Transverse colon (tissue), 4 donors: ENCODE measurements at places on chromosomes 6 and 20. TPM values are rescaled to one million over a fixed set of nuclear protein-coding genes. Genes with fewer than 3 reads are reported as not detected.

The CST5 gene
- total RNA-seq: not detected

The CASS4 gene
- 1.1 TPM for total RNA-seq

The BFSP1 gene
- total RNA-seq: 1.00 TPM

The ARHGAP18 gene
- 20.1 TPM for total RNA-seq

The COL10A1 gene
- not detected for total RNA-seq

The LY6G6D gene
- not detected for total RNA-seq

DNA sequence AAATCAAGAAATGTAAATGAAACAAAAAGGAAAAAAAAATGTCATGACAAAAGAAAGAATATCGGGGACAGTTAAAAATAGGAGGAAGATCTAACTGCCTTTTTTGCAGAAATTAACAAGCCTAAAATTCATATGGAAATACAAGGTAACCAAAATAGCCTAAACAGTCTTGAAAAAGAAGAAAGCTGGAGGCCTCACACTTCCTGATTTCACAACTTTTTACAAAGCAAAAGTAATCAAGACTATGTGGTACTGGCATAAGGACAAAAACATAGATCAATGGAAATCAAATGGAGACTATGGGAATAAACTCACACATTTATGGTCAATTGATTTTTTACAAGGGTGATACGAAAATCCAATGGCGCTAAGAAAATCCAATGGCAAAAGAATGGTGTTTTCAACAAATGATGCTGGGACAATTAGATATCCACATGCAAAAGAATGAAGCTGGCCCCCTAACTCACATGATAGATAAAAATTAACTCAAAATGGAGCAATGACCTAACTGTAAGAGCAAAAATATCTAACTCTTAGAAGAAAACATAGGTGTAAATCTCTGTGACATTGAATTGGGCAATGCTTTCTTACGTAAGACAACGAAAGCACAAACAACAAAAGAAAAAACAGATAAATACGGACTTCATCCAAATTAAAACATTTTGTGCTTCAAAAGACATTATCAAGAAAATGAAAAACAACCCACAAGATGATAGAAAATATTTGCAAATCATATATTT lies 24.5 kb downstream of the MAP3K5 start:
- H3K27ac ChIP-seq: peak overlapping the region; percentile 19
- no peak overlapping the region for H3K4me3 ChIP-seq
- peaks cover 13% of the 10 kb centered on the region for H3K4me1 ChIP-seq
- no peaks in the 10 kb centered on the region for H3K27me3 ChIP-seq
- H3K36me3 ChIP-seq: no peaks in the 10 kb centered on the region
- no peak for DNase-seq

- peak; percentile 72 for DNase-seq
- H3K4me3 ChIP-seq: peak overlapping the region; percentile 46
- peak overlapping the region; percentile 85 for H3K27ac ChIP-seq
Measured at GRCh38 chr6:45419571-45420082, 41.9 kb upstream of the SUPT3H start.

- no peak for DNase-seq
- peaks cover 24% of the 10 kb centered on the region for H3K27me3 ChIP-seq
- no peak overlapping the region for H3K4me3 ChIP-seq
- H3K4me1 ChIP-seq: peaks cover 14% of the 10 kb centered on the region
- no peaks in the 10 kb centered on the region for H3K36me3 ChIP-seq
Measured at GRCh38 chr20:62759981-62760431, 36.3 kb upstream of the MRGBP start.

DNA sequence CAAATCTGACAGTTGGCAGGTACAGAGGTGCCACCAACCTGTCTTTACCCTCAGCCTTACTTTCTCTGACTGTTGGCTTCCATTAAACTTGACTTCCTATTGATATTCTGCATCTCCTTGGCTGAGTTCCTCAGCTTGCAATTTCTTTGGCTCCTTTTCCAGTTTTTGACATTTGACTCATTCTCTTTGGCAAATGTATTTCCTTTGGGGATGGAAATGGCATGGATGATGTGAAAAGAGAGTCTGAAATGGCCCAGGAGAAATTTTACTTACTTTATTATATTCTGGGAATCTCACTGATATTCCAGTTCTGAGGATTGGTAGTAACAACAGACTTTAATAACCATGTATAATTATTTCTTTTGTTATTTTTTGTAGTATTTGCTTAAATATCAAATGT lies 255.2 kb downstream of the CD109 start:
- DNase-seq: no peak
- no peak overlapping the region for H3K27ac ChIP-seq
- no peak overlapping the region for H3K4me3 ChIP-seq
- H3K36me3 ChIP-seq: no peaks in the 10 kb centered on the region
- no peaks in the 10 kb centered on the region for H3K27me3 ChIP-seq

DNA sequence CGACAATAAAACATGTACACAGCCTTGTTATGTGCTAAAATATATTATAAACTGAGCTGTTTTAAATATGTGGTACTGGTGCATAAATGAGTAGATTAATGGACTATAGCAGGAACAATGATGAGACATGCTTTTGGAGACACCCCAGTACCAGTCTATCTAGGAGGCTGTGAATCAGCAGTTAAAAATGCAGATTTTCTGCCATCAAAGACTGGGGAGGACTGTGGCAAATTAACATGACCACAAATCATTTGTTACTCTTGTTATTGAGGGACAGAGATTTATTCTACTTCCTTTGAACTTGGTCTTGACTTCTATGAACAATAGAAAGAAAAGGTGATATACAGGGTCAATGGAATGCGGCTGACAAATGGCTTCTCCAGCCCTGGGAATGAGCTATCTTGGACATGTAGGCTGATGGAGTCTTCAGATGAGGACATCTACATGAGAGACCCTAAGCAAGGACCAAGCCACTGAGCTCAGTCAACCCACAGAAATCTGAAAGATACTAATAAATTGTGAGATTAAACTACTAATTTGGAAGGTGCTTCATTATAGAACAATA lies 551.7 kb upstream of the GJE1 start:
- DNase-seq: no peak
- no peak overlapping the region for H3K27ac ChIP-seq
- no peaks in the 10 kb centered on the region for H3K4me1 ChIP-seq
- no peaks in the 10 kb centered on the region for H3K36me3 ChIP-seq
- no peak overlapping the region for H3K4me3 ChIP-seq
- no peaks in the 10 kb centered on the region for H3K27me3 ChIP-seq

DNA sequence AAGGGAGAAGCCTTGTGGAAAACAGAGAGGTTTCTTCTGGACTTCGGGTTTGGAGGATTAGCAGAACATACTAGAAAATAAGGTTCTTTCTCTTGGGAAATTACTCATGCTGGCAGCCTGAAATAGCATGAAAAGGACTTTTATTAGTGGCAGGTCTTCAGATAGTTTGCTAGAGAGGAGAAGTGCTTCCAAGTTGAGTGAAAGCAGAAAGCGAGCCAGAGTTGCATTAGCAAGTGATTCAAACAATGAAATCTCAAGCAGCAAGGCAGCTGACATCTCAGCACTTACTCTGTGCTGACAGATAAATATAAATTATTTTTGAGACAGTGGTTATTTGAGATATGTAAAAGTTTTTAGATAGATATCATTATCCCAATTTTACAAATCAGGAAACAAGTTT lies 91.9 kb downstream of the PLCB4 start:
- peaks cover 8% of the 10 kb centered on the region for H3K4me1 ChIP-seq
- H3K27ac ChIP-seq: no peak overlapping the region
- no peaks in the 10 kb centered on the region for H3K27me3 ChIP-seq
- no peak overlapping the region for H3K4me3 ChIP-seq
- no peaks in the 10 kb centered on the region for H3K36me3 ChIP-seq

GRCh38 chr6:34273242-34273805 lies 24.5 kb upstream of the SMIM29 start:
- H3K4me3 ChIP-seq: no peak overlapping the region
- no peaks in the 10 kb centered on the region for H3K27me3 ChIP-seq
- DNase-seq: no peak
- no peaks in the 10 kb centered on the region for H3K36me3 ChIP-seq
- no peaks in the 10 kb centered on the region for H3K4me1 ChIP-seq

- no peaks in the 10 kb centered on the region for H3K27me3 ChIP-seq
- H3K4me3 ChIP-seq: no peak overlapping the region
- no peaks in the 10 kb centered on the region for H3K4me1 ChIP-seq
- no peak overlapping the region for H3K27ac ChIP-seq
- no peaks in the 10 kb centered on the region for H3K36me3 ChIP-seq
Measured at GRCh38 chr6:102300350-102300749, 906.8 kb downstream of the GRIK2 start.

GRCh38 chr6:110629153-110629552 lies 152.7 kb upstream of the SLC22A16 start:
- no peak for DNase-seq
- no peaks in the 10 kb centered on the region for H3K36me3 ChIP-seq
- no peak overlapping the region for H3K27ac ChIP-seq
- H3K27me3 ChIP-seq: no peaks in the 10 kb centered on the region

- peak overlapping the region; percentile 28 for H3K4me3 ChIP-seq
- peaks cover 18% of the 10 kb centered on the region for H3K4me1 ChIP-seq
- no peaks in the 10 kb centered on the region for H3K27me3 ChIP-seq
- H3K36me3 ChIP-seq: no peaks in the 10 kb centered on the region
- no peak for DNase-seq
Measured at GRCh38 chr6:157033428-157034140, 256.4 kb downstream of the ARID1B start.

- H3K4me3 ChIP-seq: peak overlapping the region; percentile 74
- DNase-seq: peak; percentile 58
- H3K4me1 ChIP-seq: peaks cover 35% of the 10 kb centered on the region
- H3K36me3 ChIP-seq: no peaks in the 10 kb centered on the region
- H3K27ac ChIP-seq: peak overlapping the region; percentile 89
Measured at GRCh38 chr6:53795702-53796450, 1.1 kb downstream of the LRRC1 start.

GRCh38 chr20:35394271-35394670 lies 17.5 kb downstream of the UQCC1 start:
- DNase-seq: no peak
- H3K27me3 ChIP-seq: no peaks in the 10 kb centered on the region
- no peak overlapping the region for H3K27ac ChIP-seq

- no peaks in the 10 kb centered on the region for H3K27me3 ChIP-seq
- H3K4me3 ChIP-seq: no peak overlapping the region
- no peaks in the 10 kb centered on the region for H3K36me3 ChIP-seq
- no peak overlapping the region for H3K27ac ChIP-seq
Measured at GRCh38 chr20:22829356-22829755, 205.8 kb upstream of the SSTR4 start.

DNA sequence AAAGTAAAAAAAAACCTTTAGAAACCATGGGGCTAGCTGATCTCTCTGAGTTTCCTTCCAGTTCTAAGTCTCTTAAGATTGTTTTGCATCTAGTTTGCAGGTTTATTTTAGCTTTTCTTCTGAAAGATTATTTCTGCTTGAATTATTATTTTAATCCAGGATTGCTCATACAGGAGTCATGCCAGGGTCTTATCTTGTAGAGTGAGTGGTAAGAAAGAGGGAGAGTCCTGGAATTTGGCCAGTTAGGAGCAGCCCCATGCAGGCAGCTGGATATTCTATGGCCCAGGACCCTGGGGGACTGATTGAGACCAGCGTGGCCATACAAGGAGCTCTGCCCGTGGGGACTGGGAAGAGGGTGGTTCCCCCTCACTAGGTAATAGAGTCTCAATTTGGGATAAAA lies 178.9 kb upstream of the HEY2 start:
- H3K4me1 ChIP-seq: no peaks in the 10 kb centered on the region
- H3K36me3 ChIP-seq: no peaks in the 10 kb centered on the region
- no peak overlapping the region for H3K4me3 ChIP-seq
- DNase-seq: no peak

DNA sequence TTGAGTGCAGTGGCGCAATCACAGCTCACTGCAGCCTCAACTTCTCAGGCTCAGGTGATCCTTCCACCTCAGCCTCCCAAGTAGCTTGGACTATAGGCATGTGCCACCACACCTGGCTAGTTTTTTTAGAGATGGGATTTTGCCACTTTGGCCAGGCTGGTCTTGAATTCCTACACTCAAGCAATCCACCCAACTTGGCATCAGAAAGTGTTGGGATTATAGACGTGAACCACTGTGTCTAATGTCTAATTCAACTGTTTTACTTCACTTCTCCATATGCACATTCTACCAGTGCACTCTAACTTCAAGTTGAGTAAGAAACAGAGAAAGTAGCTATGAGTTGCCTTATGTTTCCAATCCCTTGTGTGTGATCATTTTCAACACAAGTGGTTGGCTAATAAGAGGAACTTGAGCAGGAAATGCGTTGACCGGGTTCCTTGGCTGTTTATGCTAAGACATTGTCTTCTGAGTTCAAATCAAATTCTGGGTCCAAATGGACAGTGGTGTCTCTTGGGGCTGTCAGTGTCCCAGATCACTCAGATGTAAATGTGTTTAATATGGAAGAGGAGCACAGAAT lies 23.9 kb downstream of the ZNF337 start:
- H3K27me3 ChIP-seq: no peaks in the 10 kb centered on the region
- DNase-seq: no peak
- H3K36me3 ChIP-seq: no peaks in the 10 kb centered on the region
- no peak overlapping the region for H3K4me3 ChIP-seq
- no peak overlapping the region for H3K27ac ChIP-seq

- H3K27ac ChIP-seq: peak overlapping the region; percentile 24
- H3K4me1 ChIP-seq: peaks cover 69% of the 10 kb centered on the region
- H3K36me3 ChIP-seq: peaks cover 13% of the 10 kb centered on the region
- no peak for DNase-seq
Measured at GRCh38 chr6:11211254-11211653, 21.2 kb downstream of the NEDD9 start.

DNA sequence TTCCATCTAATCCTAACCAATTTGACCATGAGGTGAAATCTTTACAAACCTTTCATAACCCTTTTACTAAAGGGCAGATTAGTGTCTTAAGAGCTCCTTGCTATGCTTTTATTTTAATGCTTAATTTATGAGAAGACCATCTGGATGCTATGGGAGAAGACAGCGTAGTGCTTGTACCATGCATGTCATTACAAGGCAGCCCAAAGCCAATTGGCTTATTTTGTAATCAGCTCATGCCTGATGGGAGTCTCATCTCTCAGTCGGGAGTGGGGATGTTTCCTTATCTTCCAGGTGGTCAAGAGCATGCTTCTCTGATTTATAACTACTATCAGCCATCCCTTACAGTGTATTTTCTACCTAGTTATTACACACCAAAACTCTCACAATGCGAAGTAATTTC lies 304.7 kb downstream of the FARS2 start:
- no peaks in the 10 kb centered on the region for H3K27me3 ChIP-seq
- H3K36me3 ChIP-seq: no peaks in the 10 kb centered on the region
- no peak for DNase-seq
- no peak overlapping the region for H3K4me3 ChIP-seq

GRCh38 chr6:16436550-16436949 lies 198.2 kb downstream of the GMPR start:
- H3K36me3 ChIP-seq: no peaks in the 10 kb centered on the region
- H3K27ac ChIP-seq: no peak overlapping the region
- peak; percentile 15 for DNase-seq
- H3K4me3 ChIP-seq: no peak overlapping the region
- peaks cover 12% of the 10 kb centered on the region for H3K4me1 ChIP-seq
- H3K27me3 ChIP-seq: no peaks in the 10 kb centered on the region
